NCI-H1105 treated with DMSO at 0.1 percent for 48 hours (cell line): ENCODE measurements at places on chromosomes 5 and 9.

DNA sequence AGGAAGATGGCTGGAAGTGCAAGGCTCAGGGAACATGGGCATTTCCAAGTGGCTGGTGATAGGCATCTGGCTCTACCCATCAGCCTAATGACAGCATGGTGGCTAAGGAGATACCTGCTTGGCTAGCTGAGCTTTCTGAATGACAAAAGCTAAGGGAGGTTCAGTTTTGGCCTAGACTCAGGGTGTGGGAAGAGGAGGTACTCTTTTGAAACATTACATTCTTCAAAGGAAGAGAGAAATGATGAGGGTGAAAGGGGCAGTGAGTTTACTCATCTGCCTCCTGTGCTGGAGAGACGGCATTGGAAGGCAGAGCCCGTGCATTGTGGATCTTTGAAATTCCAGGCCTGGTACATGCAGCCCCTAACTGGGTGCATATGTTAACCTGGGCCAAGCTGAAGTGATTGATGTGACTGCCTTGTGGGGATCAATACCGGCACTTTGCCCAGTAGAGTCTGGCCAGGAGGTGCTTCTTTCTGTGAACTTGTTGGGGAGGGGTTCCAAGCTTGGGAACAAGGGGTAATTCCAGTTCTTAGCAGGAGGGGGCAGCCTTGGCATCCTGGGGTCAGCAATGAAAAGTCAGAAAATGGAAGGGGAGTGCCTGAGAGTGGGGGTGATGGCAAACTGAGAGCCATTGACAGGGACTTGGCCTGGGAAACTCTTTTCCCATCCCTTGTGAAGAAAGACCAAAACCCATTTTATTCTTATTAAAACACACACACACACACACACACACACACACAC is 108.6 kb downstream of the ACER2 start:
- no peak for DNase-seq

DNA sequence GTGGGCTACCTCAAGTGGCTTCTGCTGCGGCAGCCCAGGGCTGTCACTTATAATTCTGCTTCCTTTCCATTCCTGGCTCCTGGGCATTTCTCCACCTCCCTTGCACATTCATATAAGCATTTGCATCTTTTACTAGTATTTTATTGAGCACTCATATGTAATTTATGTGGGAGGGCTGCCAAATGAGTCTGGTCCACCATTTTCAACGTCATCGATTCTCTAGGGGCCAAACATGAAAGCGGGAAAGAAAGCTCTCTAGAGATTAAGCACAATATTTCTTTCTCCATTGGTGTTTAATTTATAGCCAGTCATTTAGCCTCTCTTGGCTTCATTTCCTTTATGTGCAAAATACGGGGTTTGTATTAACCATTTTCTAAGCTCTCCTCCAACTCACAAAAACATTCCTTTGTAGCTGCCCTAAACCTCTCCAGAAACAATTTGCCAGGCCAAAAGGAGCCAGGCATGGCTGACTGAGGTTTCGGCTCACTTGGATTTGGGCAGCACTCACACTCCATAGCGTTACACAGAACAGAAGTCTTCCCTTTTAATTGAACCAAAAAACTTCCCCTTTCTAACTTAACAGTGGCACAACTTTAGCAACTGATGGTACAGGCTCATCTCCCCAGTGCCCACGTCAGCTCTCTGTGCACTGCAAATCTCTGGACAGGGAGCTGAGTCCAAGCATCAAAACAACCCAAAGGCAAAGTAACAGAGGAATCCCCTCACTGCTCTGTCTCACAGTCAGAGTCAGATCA is 183.5 kb downstream of the ROR2 start:
- no peak for DNase-seq

DNA sequence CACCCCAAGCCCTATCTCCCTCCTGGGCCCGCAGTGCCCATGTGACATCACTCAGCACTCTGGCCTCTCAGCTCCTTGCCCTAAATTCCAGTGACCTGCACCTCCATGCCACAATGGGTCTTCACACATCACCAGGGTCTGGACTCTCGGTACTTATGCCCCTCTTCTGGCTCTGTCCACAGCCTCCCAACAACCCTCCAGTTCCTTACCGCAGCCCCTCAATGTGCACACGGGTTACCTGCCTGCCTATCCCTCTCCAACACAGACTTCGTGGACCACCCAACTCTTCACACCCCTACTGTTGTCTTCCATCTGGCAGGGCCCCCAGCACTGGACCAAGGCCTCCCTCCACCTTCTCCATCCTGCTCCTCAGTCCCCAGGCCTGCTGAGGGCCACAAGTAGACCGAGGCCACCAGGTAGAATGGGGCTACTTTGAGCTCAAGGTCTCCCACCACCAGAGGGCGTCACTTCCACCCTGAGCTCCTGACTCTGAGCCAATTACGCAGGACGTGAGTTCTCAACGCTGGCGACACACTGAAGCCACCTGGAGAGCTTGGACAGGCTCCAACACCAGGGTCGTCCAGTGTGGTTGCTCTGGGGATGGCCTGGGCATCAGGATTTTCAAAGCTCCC is 172.1 kb downstream of the GABBR2 start:
- no peak for DNase-seq

- no peak for DNase-seq
Measured at GRCh38 chr5:91277093-91277626, 106.0 kb downstream of the ARRDC3 start.

DNA sequence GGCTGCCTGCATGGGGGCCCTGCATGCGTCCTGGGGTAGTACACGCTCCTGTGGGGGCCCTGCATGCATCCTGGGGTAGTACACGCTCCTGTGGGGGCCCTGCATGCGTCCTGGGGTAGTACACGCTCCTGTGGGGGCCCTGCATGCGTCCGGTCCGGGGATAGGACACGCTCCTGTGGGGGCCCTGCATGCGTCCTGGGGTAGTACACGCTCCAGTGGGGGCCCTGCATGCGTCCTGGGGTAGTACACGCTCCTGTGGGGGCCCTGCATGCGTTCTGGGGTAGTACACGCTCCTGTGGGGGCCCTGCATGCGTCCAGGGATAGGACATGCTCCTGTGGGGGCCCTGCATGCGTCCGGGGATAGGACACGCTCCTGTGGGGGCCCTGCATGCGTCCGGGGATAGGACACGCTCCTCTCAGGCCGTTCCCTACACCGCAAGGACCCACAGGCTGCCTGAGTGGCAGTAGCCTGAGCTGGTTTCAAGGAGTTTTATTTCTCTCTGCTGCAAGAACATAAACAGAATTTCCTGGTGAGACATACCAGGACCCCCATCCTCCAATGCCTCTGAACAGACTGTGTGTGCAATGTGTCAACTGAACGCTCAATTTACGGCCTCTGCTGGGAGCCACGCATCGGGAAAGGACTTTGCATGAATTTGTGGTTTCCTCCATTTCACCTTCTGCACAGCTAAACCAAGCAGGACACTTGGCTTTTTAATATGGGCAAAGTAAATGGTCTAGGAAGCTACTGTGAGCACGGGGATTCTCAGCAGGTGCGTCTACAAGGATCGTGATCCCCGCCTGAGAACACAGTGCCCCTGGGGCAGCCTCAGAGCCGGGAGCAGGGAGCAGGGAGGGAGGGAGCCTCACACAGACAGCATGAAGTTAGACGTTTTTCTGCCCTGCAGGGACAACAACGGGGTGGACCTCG is 48.9 kb upstream of the CLPTM1L start:
- no peak for DNase-seq

DNA sequence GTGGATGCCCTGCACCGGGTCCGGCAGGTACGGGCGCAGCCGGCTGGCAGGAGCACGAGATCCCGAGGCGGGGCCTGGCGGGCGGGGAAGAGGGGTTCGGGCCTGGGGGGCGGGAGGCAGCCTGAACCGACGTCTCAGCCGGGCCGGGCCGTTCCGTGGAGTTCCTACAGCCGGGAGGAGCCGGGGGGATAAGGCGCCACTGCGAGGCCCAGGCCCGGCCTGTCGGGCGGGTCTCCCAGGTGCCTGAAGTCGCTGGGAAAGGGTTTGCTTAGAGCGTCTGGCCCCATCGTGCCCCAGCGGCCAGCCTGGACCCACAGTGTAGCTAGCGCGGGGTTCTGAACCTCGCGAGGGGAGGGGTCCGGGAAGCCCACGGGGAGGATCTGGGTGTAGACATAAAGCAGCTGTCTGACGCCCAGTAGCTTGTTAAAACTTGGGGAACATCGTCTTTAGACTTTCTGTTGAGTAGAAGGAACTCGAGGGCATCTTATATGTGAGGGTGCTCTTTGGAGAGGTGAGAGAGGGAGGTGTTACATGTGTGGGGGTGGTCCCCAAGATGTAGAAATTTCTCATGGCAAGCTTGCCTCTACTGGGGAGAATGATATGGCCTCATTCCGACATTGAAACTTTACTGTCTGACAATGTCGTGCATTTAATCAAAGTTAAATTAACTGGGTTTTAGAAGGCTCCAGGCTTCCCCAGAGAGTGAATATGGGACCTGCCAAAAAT is 524 bp downstream of the FUBP3 start:
- DNase-seq: no peak
